NCI-H1930 (cell line): ENCODE measurements at places on chromosomes 3 and 15.

DNA sequence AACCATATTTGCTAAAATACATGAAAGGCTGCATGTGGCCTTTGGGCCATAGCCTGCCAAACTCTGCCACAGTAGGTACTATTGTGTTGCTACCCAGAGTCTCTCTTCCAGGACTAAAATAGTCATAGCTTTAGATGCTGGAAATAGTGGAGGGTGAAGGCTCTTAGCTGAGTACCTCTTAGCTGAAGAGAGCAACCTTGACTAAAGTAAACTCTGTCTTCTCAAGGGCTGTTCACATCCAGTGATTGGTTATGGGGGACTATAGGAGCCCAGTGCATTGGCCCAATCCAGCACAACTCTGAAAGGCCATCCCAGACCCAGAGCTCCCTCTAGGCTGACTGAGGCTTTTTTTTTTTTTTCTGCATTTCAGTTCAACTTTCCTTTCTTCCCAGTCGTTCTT is 117.8 kb upstream of the ACP3 start:
- no peak for DNase-seq

GRCh38 chr3:192795021-192795420 is 67.7 kb upstream of the FGF12 start:
- no peak for DNase-seq

GRCh38 chr3:58217209-58217811 is 6.5 kb upstream of the DNASE1L3 start:
- DNase-seq, result peak; percentile 15

GRCh38 chr3:30626443-30627180 is 20.2 kb downstream of the TGFBR2 start:
- DNase-seq, result no peak
